Tongue (tissue), 3 donors: ENCODE measurements at places on chromosomes 12 and 14. TPM values are rescaled to one million over a fixed set of nuclear protein-coding genes. Genes with fewer than 3 reads are reported as not detected.
A peak's percentile ranks its signal among the peaks of the same experiment; 100 is the strongest.

- DNase-seq, result peak; percentile 60
These were observed at the start of gene FKBP11 for GRCh38 chr12:48925304-48926011. Gene FKBP11, minus strand, starts transcription at chr12:48925492. Its CDS starts 64 bp downstream, at chr12:48925428.

GRCh38 chr14:105315211-105315721, 718 bp downstream of the PACS2 start:
- DNase-seq, result no peak

DNA sequence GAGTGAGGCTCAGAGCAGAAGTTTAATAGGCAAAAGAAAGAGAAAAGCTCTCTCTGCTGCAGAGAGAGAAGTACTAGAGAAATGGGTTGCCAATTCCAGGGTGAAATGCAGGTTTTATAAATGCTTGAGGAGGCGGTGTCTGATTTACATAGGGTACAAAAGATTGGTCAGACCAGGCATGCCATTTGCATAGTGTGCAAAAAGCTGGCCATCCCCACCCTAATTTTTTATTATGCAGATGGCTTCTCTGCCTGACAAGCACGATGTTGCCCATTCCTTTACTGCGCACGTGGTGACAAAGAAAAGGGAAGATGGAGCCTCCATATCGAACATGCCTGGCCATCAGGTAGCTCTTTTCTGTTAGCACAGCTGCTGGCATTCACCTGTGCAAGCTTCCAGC, 209.3 kb upstream of the PPFIA2 start:
- no peak for DNase-seq

TAMALIN gene
- 25.5 TPM for total RNA-seq

TBX5 gene
- total RNA-seq, result not detected

LBHD2 gene
- not detected for total RNA-seq

GRCh38 chr12:70788774-70789173, 131.8 kb downstream of the PTPRR start:
- no peak for DNase-seq

CPNE6 gene
- total RNA-seq, result not detected

DNA sequence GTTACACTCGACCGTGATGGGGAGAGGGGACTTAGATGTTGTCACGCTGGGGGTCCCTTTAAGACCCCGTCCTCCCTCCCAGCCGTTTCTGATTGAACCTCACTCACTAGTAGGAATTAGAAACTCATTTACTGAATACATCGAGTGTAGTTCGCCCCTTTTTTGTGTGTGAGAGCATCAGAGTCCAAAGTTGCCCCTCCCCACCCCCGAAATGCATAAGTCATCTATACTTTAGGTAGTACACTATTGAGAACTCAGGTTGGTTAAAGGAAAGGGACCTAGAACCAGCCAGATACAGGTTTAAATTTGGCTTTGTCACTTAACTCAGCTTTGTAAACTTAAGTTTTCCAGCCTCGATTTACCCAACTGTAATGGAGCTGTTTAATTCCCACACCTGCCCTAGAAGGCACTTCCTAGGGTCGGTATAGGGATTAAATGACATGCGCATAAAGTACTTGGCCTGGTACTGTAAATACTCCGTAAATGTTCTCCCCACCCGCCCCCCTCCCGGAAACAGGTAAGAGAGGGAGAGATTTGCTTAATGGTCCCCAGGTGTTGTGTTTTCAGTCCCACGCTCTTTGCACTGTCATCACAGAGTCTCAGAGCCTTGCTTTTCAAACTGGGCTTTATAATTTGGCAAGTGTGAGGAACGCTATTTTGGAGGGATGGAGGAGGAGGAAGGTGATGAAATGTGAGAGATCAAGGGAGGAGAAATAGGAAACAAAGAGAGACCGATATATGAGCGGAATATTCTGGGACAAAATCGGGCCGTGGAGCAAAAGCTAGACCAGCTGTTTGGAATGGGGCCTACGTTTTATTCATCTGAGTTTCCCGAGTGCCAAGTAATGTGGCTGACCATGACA, 897 bp downstream of the SUDS3 start:
- DNase-seq, result no peak

- no peak for DNase-seq
These were observed 47.7 kb downstream of the NOPCHAP1 start for GRCh38 chr12:105033851-105034250.

GRCh38 chr12:52086366-52086765, 6.9 kb downstream of the SMIM41 start:
- DNase-seq, result no peak

- peak; percentile 32 for DNase-seq
These were observed 16.7 kb downstream of the EPS8 start for GRCh38 chr12:15772405-15773018.

DNA sequence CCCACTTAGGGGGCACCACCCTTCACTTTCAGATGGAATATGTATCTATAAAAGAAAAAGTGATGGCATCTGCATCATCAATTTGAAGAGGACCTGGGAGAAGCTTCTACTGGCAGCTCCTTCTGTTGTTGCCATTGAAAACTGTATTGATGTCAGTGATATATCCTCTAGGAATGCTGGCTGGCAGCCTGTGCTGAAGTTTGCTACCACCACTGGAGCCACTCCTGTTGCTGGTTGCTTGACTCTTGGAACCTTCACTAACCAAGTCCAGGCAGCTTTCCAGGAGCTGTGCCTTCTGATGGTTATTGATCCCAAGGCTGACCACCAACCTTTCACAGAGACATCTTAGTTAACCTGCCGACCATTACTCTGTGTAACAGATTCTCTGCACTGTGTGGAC, 44.7 kb downstream of the RIMKLB start:
- DNase-seq, result no peak

MIPOL1 gene
- total RNA-seq, result 35.4 TPM

SLC7A8 gene
- total RNA-seq, result 5.6 TPM

HOXC4 gene
- 0.21 TPM for total RNA-seq

GRCh38 chr12:54654926-54655325, 6.8 kb upstream of the DCD start:
- no peak for DNase-seq

DNA sequence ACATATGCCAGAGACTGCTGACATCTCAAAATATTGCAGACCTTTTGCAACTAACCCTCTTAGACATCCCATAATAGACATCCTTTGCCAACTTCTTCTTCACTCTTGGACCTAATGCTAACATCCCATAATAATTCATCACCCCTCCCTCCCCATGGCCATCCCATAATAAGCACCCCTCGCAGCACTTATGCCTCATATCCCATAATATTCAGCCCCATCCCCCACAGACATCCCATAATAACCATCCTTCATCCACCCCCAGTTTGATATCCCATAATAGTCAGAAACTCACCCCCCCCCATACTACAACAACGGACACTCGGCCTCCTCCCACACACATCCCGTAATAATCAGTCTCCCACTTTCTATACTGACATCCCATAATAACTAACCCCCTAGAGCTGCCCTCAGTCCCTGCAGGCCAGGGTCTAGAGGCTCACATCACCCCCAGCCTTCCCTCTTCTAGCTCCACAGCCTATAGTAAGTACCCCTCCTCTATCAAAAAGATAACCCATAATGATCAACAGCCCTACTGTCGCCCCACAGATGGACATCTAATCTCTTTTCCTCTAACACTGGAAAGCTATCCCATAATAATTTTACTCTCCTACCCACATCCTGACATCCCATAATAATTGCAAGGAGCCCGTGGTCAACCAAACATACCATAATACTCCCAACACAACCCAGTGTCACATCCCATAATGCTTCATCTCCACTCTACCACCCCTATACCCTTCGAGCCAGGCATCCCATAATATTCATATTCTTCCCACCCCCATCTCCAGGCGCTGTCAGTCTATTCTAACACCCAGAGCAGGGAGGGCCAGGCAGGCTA, 792 bp upstream of the CHD4 start:
- peak; percentile 88 for DNase-seq

DNA sequence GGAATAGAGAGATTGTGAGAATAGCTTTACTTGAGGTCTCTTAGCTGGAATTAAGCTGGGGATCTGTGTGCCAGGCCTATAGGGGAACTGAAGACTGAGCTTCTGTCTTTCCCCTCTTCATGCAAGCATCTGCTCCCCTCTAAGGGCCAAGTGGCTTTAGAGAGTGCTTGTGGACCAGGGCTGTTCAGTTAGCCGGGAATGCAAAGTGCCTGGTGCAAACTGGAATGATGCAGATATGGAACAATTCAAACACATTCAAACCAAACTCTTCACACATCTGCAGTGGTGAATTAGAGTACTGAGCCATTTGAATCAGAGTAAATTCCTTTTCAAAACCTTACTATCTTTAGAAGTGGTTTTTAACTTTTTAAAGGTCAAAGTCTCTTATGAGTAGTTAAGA, 99.0 kb downstream of the LIN7A start:
- peak; percentile 6 for DNase-seq

GRCh38 chr14:39265806-39266524, 32.2 kb downstream of the MIA2 start:
- DNase-seq, result no peak

DACT1 gene
- 21.2 TPM for total RNA-seq

DNA sequence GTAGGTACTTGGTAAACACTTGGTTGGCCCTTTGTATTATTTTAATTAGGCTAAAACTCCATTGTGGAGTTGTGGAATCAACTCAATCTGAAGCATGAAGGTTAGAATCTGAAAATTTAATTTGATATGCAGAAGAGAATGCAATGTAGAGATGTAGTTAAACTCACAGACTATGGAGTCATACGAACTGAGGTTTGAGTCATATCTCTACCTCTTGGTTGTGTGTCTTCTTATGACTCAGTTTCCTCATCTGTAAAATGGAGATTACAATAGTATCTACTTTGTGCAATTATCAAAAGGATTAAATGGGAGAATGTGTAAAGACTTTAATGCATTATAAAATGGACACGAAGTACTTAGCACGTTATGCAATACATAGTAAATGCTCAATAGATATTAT, 146.0 kb upstream of the IFNG-AS1 start:
- no peak for DNase-seq

DNA sequence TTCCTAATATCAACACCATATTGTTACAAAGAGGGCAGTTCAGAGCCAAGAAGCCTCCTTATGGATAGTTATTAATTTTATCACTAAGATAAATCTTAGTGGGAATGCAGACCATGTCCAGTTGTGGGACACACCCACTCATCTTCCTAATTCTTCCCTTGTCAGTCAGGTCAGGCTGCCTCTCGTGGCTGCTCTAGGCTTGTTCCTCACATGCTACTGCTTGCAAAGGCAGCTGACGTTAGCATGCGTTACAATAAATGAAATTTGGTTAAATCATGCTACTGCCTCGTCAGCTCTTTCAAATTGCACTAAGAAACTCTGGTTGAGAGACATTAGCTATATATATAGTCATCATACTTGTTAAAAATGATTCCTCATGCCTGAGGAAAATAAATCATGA, 108.4 kb downstream of the CAND1 start:
- no peak for DNase-seq

TESPA1 gene
- total RNA-seq, result 0.92 TPM

- peak; percentile 31 for DNase-seq
These were observed 262.9 kb downstream of the TMEM117 start for GRCh38 chr12:44098786-44099185.

C12orf56 gene
- total RNA-seq, result 0.92 TPM

PTGES3 gene
- 92.4 TPM for total RNA-seq

HOXC9 gene
- not detected for total RNA-seq

CLEC14A gene
- 42.2 TPM for total RNA-seq

- DNase-seq, result no peak
These were observed 12.6 kb upstream of the SNX6 start for GRCh38 chr14:34642595-34642994.

DNA sequence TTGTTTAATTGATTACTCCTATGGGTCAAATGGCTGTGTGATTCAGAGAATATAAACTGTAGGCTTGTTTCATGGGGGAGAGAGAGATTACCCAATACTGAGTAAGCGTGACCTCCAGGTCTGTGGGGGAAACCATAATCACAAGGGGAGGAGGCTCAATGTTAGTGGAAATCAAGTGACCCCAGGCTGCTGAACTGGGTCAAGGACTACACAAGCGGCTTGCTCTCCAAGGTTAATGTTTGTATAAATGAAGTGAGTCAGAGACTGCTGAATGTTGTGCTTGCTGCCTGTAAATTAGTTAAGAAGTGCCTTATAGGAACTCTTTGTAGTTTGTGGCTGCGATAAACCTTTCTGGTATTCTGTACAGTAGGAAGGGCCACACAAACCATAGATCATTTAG, 479.7 kb downstream of the AACS start:
- no peak for DNase-seq

GRCh38 chr14:93994919-93995682, 2.0 kb upstream of the CCDC197 start:
- peak; percentile 83 for DNase-seq

SERPINA10 gene
- total RNA-seq, result not detected

DNA sequence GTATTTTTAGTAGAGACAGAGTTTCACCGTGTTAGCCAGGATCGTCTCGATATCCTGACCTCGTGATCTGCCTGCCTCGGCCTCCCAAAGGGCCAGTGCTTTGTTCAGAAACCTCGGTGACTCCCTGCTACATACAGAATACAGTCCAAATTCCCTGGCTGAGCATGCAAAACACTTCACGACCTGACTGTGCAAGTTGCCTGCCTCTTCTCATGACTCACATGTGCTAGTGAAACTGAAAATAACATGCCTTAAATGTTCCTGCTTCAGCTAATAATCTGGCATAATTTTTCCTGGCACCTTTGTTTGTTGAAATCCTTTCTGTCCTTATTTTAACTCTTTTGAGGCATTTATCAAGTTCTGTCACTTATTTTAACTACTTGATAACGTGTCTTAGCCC, 8.2 kb downstream of the DMAC2L start:
- DNase-seq, result no peak

DNA sequence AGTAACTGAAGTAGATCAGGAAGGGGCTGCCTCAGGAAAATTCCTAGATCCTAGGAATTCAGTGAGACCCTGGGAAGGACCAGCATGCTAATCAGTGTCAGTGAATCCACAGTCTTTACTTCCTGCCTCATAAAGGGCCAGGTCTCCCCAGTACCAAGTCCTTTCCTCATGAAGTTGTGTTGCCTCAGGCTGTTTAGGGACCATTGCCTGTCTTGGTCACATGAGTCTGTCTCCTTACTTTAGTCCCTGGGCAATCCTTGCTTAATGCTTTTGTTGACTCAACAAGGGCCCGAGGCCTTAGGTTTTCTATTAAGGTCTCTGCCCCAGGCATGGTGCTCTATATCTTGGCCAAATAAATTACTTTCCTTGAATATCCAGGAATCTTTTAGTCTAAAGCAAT, 16.1 kb upstream of the ATF1 start:
- DNase-seq, result no peak

GRCh38 chr12:75444429-75445136, 36.0 kb upstream of the GLIPR1 start:
- no peak for DNase-seq

DNA sequence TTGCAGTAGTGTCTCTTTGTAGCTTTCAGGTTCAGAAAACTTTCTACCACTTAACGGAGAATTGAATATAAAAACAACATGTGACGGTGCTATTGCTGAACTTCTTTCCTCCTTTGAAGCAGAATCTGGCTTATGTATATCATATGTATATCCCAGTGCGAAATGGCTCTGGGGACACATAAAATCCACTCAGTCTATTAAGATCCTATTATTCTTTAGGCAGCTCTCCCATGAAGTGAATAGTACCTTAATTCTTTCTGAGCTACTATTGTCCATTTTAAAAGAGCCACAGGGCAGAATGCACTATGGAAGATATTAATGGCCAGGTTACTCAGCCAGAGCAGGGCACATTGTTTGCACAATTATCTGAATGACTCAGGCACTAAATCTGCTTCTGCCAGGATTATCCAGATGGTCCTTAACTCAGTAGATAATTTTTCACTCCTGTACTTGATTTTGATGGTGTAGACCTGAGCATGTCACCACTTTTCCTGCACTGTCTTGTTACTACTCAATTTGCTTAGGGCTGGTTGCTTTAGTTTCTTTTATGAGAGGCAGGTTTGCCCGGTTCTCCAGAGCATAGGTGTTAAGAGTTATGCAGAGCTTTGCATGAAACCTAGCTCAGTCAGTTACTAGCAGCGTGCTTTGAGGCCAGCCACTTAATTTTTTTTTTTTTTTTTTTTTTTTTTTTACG, 5.5 kb downstream of the CNTN1 start:
- DNase-seq, result peak; percentile 67

SPX gene
- total RNA-seq, result 19.8 TPM
